ENCODE measurements at places on chromosomes 3 and 15.
A peak's percentile ranks its signal among the peaks of the same experiment; 100 is the strongest.

GRCh38 chr3:144763878-144764454 is 792.3 kb downstream of the DIPK2A start:
- DNase-seq, result no peak

- DNase-seq, result no peak
Observed at GRCh38 chr15:90519688-90520087, 10.0 kb upstream of the CRTC3 start.

- no peak for DNase-seq
Observed at GRCh38 chr15:30010746-30011145, 72.0 kb upstream of the GOLGA8J start.

GRCh38 chr3:127289706-127290575 is 2.1 kb upstream of the PRR20G start:
- DNase-seq, result no peak

- DNase-seq, result no peak
Observed at GRCh38 chr3:100730524-100730923, 21.2 kb downstream of the TFG start.

- no peak for DNase-seq
Observed at GRCh38 chr3:130854208-130854864, 39.5 kb upstream of the ATP2C1 start.

DNA sequence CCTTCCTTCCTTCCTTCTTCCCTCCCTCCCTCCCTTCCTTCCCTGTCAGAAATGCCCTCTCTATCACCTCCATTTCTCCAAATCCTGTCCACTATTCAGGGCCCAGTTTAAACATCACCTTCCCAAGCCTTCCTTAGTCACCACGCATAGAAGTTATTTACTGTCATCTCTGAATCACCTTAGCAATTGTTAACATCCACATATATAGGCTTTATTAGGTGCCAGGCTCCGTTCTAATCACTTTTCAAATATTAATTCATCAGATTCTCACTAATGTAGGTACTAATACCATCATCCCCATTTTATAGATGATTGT is 1.1 kb upstream of the MAGEF1 start:
- no peak for DNase-seq

- DNase-seq, result no peak
Observed at GRCh38 chr3:153599685-153600084, 437.7 kb downstream of the RAP2B start.

- DNase-seq, result no peak
Observed at GRCh38 chr15:89521605-89522004, 25.2 kb upstream of the RHCG start.

DNA sequence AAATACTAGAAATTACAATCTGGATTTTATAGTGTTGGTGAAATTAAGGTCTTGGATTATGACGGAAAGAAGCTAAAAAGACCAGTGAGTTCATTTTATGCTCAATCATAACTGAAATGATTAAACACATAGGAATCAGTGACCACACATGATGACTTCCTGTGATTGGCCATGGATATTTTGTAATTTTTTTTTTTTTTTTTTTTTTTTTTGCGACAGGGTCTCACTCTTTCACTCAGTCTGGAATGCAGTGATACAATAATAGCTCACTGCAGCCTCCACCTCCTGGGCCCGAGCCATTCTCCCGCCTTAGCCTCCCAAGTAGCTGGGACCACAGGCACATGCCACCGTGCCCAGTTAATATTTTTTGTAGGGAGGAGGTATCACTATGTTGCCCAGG is 47.4 kb downstream of the PAQR5 start:
- DNase-seq, result no peak

GRCh38 chr3:58325525-58325992 is 7.1 kb upstream of the PXK start:
- DNase-seq, result no peak

DNA sequence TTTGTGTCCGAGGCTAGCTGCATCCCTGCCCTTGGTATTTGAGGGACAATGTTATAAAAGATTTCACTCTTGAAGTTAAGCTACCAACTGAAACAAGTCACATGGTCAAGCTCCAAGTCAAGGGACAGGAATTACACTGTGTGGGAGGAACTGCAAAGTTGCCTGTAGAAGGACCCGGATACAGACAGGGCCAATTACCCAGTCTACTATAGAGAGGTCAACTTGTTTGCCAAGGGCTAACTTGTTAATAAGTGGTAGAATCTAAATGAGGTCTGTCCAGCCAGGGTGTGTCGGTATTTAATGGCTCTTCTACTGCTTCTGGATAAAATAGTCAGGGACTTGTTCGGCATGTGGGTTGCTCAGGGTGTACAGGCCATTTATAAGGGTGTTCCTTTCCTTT is 55.7 kb downstream of the PTPRG start:
- no peak for DNase-seq

DNA sequence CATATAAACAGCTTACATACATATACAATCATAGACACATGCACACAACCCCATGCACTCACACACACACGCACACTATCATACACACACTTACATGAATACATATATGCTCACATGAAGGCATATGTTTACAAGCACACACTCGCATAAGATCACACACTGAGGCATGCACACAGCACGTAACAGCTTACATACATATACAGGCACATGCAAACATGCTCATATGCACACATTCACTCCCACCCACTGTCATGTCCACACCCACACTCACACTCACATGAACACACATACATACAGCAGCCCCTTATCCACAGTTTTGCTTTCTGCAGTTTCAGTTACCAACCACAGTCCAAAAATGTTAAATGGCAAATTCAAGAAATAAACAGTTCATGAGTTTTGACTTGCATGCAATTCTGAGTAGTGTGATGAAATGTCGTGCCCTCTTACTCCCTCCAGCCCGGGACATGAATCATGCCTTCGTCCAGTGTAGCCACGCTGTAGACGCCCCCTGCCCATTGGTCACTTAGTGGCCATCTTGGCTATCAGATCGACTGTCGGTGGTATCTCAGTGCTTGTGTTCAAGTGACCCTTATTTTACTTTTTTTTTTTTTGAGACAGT is 27.8 kb downstream of the MEGF11 start:
- no peak for DNase-seq

GRCh38 chr3:148235566-148235965 is 462.1 kb upstream of the AGTR1 start:
- no peak for DNase-seq

GRCh38 chr15:71114887-71115566 is at the start of gene THSD4:
TSS of gene THSD4 (plus strand) at chr15:71115471.
- DNase-seq, result peak; percentile 96

GRCh38 chr3:156643729-156644389 is 30.5 kb upstream of the TIPARP start:
- no peak for DNase-seq

GRCh38 chr3:29694783-29695182 is 413.9 kb downstream of the RBMS3 start:
- no peak for DNase-seq

- no peak for DNase-seq
Observed at GRCh38 chr3:197256836-197257444, 41.5 kb downstream of the DLG1 start.

GRCh38 chr3:171184372-171184771 is 157.9 kb upstream of the SLC2A2 start:
- no peak for DNase-seq

- DNase-seq, result no peak
Observed at GRCh38 chr3:160755776-160756304, at the start of gene PPM1L. TSS of gene PPM1L (plus strand) at chr3:160756231.

- no peak for DNase-seq
Observed at GRCh38 chr15:59814409-59814808, 125.3 kb upstream of the BNIP2 start.

DNA sequence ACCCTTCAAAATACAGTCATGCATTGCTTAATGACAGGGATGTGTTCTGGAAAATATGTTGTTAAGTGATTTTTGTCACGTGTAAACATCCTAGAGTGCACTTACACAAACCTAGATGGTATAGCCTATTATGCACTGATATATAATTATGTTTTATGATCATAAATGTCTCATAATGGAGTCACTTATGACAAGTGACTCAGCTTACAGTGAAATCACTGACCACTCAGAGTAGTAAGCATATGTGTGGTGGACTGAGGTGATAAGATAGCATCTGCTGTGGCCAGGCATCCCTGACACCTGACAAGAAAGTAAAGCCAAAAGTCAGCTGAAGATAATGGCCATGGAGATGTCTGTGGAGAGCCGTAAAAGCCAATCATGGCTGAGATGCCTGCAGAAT is 5.4 kb downstream of the ACAD11 start:
- DNase-seq, result no peak

DNA sequence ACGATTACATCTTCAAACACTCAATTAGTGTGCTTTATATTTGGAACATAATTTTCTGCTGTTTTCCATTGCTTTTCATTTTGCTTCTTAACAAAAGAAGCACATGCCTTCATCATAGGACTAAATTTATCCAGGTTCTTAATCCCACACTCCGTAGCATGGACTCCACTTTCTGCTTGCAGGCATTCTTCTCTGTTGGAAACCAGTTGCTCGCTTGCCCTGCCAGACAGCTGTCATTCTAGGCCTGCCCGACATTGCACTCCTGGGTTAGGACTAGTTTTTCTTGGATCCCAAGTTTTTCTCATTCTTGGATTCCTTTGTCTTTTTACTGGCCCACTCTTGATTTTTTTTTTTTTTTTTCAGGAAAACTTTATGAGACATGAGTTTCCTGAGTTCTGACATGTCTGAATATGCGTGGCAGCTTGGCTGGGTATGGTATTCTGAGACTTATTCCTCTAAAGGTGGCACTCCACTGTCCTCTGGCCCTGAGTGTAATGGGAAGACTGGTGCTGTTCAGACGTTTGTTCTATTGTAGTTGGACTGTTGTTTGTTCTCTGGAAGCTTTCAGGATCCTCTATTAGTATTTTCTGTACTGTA is 6.3 kb upstream of the ATP1B3 start:
- DNase-seq, result no peak

DNA sequence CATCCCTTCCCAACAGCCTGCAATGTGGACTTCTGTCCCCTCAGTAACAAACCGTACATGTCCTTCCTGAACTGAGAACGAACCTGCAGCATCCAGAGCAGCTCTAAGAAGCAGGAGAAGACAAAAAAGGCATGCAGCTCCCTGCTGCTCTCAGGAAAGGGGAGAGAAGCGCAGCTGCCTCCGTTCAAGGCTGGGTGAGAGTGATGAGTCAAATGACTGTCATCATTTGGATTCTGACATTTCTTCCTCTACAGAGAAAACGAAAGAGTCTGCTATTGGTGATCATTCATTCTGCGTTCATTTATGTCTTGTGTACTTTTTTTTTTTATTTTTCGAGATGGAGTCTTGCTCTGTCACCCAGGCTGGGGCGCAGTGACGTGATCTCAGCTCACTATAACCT is 677.8 kb downstream of the FHIT start:
- no peak for DNase-seq

GRCh38 chr3:99818818-99819217 is 1.2 kb downstream of the CMSS1 start:
- no peak for DNase-seq

DNA sequence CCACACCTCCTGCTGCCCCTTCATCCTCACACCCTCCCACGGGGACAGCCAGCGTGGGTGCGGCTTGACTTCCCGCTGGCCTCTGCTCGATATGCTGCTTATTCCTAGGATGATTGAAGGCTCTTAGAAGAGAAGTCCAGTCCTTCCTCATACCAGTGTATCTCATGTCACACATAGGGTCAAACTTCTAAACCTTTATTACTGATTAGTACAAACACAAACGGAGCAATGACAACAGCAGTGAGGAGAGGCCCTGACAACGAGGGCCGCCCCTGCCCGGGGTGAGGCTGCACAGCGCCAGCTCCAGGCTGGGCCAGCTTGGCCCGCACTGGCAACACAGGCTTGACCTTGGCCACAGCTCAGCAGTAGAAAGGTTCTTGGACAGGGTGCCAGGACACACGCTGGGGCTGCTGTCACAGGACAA is 3.7 kb downstream of the CIB1 start:
- no peak for DNase-seq

DNA sequence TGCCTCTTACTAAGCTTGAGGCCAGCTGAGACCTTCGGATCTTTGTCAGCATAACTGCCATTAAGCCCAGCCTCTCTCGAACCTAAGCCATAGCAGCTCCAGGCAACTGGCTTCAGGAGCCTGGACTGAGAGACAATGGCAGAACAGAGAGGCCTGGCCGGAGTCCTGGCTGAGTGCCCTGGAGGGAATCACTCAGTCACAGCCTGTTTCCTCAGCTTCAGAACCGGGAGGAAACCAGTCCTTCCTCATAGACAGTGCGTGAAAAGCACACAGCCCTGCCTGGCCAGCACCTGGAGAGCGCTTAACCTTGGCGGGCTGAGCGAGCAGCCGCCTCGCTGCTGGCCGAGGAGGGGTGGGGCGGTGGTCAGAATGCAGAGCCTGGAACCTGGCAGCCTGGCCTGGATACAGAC is 21.6 kb downstream of the RNU5B-1 start:
- DNase-seq, result no peak

- DNase-seq, result no peak
Observed at GRCh38 chr15:39304201-39304841, 276.6 kb upstream of the THBS1 start.

- DNase-seq, result no peak
Observed at GRCh38 chr3:100458814-100459213, 33.6 kb upstream of the TMEM45A start.

DNA sequence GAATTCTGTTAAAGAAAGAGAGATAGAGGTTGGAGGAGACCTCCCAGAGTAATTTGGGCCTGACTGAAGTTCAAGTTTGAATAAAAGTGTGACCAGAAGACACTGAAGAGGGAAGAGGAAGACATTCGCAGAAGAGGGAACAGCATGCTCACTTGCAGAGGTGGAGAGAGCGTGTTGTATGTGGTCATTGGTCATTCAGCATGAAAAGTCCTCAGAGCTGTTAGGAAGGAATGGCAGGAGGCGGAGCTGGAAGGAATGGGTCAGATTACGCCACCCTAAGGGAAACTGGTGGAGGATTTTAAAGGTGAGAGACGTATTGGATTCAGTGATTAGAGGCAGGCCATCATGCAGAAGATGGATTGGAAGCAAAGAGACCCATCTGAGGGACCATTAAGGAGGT is 41.6 kb downstream of the IQCH start:
- DNase-seq, result no peak

- DNase-seq, result no peak
Observed at GRCh38 chr3:164094546-164094945, 983.8 kb downstream of the SI start.

GRCh38 chr15:83673385-83673784 is 19.5 kb downstream of the ADAMTSL3 start:
- DNase-seq, result no peak

DNA sequence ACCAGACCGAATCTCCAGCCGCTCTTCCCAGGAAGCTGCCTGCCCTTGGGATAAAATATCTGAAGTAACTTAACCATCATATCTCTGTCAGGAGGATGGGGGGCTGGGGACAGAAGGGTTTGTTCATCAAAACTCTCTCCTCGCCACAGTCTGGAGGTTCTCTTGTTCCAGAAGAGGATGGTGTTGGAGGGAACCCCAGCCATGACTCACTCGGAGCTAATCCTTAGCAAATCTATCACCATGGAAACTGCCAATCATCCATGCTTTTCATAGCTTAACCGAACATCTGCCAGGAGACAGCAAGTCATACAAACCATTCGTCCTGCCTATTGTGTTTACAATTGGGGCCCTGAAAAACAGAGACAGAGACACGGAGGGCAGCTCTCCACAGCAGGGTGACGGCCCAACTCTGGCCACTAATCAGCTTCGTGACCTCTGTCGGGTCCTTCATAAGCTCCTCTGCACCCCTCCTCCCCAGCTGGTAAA is 73.8 kb upstream of the HEG1 start:
- no peak for DNase-seq
